ENCODE measurements at places on chromosomes 16 and 17.

- DNase-seq, result no peak
Observed at GRCh38 chr16:64669573-64669972, 452.3 kb downstream of the CDH11 start.

GRCh38 chr16:68778551-68779231 is 41.6 kb downstream of the CDH1 start:
- no peak for DNase-seq

- DNase-seq, result peak; percentile 88
Observed at GRCh38 chr16:69132424-69133252, at the start of the genes CHTF8 and UTP4. TSS of gene CHTF8 (minus strand) at chr16:69132588. CDS start at chr16:69121458, 11,130 bp downstream. TSS of gene UTP4 (plus strand) at chr16:69132649. CDS start at chr16:69133460, 811 bp downstream.

- DNase-seq, result no peak
Observed at GRCh38 chr17:38713456-38714075, 8.5 kb downstream of the MLLT6 start.

- DNase-seq, result no peak
Observed at GRCh38 chr17:28370035-28370743, at the start of gene VTN. TSS of gene VTN (minus strand) at chr17:28370307. CDS start at chr17:28370203, 104 bp downstream.

DNA sequence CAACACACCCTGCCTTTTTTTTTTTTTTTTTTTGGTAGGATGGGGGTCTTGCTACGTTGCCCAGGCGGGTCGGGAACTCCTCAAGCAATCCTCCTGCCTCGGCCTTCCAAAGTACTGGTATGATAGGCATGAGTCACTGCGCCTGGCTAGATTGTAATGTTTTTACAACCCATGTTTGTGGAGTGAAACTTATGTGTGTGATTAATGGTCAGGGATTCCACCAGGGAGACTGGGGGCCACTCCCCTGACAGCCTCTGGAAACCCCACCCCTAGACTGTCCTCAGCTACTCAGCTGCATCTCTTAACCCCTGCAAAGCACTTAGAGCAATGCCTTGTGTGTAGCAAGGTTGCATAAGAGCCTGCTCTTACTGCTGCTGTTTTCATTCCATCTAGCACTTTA is 220.5 kb downstream of the PARN start:
- DNase-seq, result no peak

DNA sequence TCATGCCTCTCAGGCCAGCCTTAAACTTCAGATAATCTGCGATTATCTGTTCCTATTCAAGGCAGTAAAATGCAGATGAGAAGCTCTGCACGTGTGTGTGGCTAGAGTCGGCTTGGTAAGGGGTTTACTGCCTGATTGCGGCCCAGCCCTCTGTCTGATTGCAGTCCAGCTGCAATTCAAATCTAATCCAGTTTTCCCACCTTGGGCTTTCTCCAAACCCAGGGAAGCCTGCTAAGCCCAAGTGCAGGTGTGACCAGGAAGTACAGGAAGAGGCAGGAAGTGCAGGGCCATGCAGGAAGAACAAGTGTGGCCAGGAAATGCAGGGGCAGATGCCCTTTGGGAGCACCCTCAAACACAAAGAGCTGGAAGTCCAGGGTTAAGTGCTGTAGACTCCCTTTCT is 314.9 kb downstream of the CEP112 start:
- no peak for DNase-seq

DNA sequence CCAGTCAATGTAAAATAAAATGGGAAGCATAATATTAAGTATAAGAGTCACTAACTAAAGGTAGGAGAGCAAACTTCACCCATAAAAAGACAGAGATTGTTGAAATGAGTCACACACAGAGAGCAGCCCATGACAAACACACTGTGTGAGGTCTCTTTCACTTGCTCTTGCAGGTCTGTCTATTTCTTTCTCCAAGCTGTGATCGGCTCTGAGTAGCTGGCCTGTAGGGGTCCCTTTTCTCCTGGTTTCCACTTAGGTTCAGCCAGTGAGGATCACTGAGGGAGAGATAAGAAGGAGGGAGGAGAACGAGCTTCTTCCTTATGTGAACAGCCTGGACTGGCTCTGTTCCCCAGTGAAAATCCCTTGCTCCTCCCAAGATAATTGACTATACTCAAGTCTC is 133.7 kb upstream of the HS3ST3A1 start:
- no peak for DNase-seq

- DNase-seq, result no peak
Observed at GRCh38 chr17:55426851-55427586, 5.4 kb upstream of the MMD start.

GRCh38 chr17:59479141-59479540 is 86.3 kb upstream of the DHX40 start:
- no peak for DNase-seq

DNA sequence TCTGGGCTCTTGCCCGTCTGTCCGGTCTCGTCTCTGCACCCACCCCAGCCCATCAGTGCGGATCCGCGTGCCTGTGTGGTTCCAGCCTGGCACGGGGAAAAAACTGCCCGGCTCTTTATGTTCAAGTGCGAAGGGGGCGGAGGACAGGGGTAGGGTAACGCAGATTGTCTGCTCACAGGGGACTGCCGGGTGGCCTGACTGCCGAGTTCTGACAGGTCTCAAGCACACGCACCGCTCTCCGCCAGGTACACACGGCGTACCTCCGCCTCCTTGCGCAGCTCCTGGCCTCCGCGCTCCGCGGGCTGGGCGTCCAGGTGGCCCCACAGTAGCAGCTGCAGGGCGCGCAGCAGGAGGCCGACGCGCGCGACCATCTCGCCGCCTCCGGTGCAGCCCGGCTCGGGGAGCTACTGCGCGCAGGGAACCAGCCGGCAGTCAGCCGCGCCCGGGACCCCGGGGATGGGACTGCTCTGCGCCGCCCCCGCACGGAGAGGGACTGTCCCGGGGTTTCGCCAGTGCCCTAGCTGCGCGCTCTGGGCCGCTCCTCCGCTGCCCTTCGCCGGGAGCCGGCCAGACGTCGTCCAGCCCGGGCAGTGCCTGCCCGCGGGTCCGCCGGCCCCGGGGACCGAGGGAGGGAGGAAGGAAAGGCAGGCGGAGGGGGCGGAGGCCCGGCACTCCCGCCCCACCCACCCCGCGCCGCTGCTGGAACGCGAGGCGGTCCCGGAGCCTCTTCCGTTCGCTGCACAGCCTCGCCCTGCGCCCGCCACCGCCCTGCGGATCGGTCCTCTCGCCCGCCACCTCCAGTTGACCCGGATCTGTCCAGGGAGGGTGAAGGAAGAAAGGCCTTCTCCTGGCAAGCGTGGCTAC is at the start of gene MMP28:
Gene MMP28, minus strand, starts transcription at position 635 of the 864 bp plus-strand sequence. Its CDS starts 264 bp downstream, at position 371.
- peak; percentile 28 for DNase-seq

GRCh38 chr17:79407385-79407784 is 203.5 kb downstream of the RBFOX3 start:
- no peak for DNase-seq
